ENCODE measurements at places on chromosomes 7 and 10. TPM values are rescaled to one million over a fixed set of nuclear protein-coding genes. Genes with fewer than 3 reads are reported as not detected.

DNA sequence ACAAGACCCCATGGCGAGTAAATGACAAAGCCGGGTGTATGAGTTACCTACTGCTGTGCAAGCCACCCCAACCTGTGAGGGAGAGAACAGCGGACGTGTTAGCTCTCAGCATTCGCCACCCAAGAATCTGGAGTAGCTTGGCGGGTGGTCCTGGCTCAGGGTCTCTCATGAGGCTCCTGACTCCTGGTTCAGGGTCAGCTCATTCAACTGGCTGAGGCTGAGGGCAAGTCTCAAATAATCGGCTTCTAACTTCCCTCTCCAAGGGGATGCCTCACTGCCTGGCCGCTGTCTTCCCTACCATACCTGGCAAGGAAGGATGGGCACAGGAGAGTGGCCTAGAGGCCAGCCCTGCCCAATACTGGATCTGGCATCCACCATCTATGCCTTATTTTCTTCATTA is 94.2 kb downstream of the HTR5A start:
- DNase-seq: no peak

DNA sequence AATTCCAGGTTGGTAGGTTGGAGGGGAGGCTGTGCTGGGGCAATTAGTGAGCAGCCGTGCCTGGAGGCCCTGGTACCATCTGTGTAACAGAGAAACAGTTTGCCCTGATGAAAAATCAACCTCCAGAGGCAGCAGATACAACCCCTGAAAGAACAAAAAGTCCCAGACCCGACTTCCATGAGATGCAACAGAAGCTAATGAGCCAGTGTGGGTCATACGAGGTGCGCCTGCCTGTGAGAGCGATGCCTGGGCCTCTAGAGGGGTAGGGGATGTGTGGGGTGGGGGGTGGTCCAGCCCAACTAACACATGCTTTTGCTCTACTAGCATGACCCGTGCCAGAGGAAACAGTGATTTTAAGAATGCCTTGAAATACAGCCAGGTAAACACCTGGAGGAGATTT is 39.3 kb downstream of the CELF2 start:
- no peak for DNase-seq

DNA sequence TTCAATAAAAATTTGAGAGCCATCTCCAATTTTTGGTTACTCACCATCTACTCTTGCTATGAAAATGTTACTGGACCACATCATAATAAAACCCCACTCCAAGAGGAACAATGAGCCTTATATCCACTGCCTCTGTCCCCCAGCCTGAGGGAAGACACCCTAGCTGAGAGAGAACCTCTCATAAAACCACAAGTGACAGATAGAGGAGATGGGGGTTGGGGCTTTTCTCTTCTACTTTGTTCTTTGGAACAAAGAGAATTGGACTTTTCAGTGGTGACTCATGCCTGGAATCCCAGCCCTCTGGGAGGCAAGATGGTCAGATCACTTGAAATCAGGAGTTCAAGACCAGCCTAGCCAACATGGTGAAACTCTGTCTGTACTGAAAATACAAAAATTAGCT is 27.6 kb upstream of the TAS2R16 start:
- no peak for DNase-seq

GRCh38 chr10:4581929-4582328 is 244.1 kb upstream of the AKR1E2 start:
- DNase-seq: no peak

The ENTPD1 gene
- 0.95 TPM for total RNA-seq

The OR6V1 gene
- not detected for total RNA-seq

The GDF2 gene
- total RNA-seq: not detected

The TFEC gene
- 1.8 TPM for total RNA-seq

- no peak for DNase-seq
Observed at GRCh38 chr10:70441161-70441894, at the start of gene NODAL. Gene NODAL (minus strand): TSS chr10:70441681. CDS start chr10:70441667, 14 bp downstream.

The SLC39A12 gene
- total RNA-seq: not detected

The RASA4B gene
- total RNA-seq: 1.7 TPM

GRCh38 chr7:67346876-67347275 is 350.2 kb downstream of the TYW1 start:
- DNase-seq: no peak

The PTPRN2 gene
- not detected for total RNA-seq

- no peak for DNase-seq
Observed at GRCh38 chr10:23490115-23490514, 51.2 kb downstream of the OTUD1 start.

- DNase-seq: no peak
Observed at GRCh38 chr10:117168729-117169128, 28.6 kb upstream of the KCNK18 start.

The RSPH10B2 gene
- 0.29 TPM for total RNA-seq

- DNase-seq: no peak
Observed at GRCh38 chr7:150398965-150399320, 19.8 kb downstream of the ZNF775 start.

- no peak for DNase-seq
Observed at GRCh38 chr7:94432817-94433216, 38.1 kb downstream of the COL1A2 start.

The FKBP14 gene
- total RNA-seq: 123 TPM

GRCh38 chr7:123494193-123494796 is 40.1 kb downstream of the IQUB start:
- no peak for DNase-seq

The EBLN1 gene
- not detected for total RNA-seq

The GPR15LG gene
- not detected for total RNA-seq

Measured in astrocyte (in vitro differentiated cells and primary cell).